ENCODE measurements at places on chromosomes 7 and 10. TPM values are rescaled to one million over a fixed set of nuclear protein-coding genes. Genes with fewer than 3 reads are reported as not detected.

ARHGAP12 gene
- 29.4 TPM for total RNA-seq

GIMAP8 gene
- 0.07 TPM for total RNA-seq

SPDYE2B gene
- not detected for total RNA-seq

ZNF33A gene
- total RNA-seq = 15.2 TPM
